Neuronal stem cell (in vitro differentiated cells): ENCODE measurements at places on chromosomes 2 and 18.

DNA sequence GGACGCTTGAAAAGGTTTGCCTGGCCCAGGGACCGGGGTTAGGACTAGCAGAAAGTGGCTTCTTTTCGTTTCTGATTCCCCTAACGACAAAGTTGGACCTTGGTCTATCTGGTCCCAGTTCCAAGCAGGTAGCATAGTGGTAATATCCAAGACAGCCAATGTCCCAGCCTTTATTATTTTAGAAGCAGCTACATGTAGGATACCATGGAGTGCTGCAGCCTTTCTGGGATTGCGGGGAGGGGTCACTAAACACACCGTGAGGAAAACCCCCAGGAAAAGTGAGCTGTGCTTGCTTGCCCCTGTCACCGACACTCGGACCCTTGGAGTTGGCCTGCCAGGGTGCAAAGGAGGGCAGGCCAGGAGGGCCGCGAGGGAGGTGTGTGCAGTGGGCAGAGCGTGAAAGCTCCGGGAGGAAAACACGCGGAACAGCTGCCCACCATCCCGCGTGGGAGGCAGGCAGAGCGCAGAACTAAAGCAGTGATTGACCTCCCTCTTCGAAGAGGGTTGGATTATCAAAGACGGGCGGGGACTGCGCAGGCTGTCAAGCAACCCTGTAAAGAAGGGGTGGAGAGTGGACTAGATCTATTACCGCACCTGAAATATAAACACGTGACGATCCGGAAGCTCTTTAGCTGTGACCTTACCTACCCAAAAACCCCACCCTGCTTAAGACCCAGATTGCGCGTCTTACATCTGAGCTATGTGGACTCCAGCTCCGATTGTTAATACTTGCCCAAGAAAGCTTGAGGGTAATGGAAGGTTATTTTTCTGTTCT is 624 bp upstream of the MAP4K3 start:
- DNase-seq: no peak

- DNase-seq: no peak
These were observed 44.5 kb downstream of the PKP4 start for GRCh38 chr2:158501301-158501700.

DNA sequence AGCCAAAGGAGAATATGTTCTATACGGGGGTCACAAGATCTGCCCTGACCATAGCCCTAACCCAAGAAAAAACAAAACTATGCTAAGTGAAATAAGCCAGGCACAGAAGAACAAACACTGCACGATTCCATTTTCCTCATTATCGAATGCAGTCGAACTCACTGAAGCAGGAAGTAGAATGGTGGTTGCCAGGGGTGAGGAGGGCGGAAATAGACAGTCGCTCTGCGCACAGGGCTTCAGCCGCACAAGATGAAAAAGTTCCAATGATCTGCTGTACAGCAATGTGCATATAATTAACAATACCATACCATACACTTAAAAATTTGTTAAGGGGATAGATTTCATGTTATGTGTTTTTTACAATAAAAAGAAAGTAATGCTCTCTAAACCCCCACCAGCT is 257.7 kb downstream of the TXNL1 start:
- no peak for DNase-seq

DNA sequence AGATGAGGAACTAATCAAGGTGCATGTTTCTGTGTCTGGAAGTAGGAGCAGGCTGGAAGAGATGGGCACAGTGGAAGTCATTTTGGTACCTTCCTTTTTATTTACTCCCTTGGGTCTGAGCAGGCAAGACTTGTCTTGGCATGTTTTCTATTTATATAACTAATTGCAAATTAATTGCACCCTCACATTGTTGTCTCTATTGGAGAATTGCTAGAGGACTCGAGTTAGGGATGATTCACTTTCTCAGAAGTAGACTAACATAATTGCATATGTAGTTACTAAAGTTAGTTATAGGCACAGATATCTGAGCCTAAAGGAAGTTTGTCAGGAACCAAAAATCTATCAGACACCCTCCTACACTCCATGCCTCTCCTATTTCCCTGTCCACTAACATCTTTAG is 92.8 kb upstream of the NRP2 start:
- no peak for DNase-seq
